ENCODE measurements at places on chromosomes 5 and 9.

DNA sequence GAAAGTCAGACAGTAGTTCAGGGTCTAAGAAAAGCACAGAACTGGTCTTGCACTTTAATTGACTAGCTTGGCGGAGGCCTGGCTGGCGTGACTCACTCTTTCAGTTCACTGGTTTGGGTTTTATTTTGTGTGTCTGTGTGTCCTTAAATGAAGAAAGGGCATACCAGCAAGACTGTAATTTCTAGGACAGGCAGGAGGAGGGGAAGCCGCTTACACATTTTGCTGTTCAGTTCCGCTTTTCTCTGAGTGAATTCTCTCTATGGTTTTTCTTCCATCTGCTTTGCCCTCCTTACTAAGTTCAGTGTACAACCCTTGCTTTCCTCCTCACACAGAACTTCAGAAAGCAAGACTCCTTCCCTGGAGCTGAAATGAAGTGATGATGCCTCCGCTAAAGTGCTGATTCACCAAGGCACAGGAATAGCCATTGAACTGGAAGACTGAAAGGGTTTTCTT, 150.8 kb downstream of the MEF2C start:
- DNase-seq: no peak

DNA sequence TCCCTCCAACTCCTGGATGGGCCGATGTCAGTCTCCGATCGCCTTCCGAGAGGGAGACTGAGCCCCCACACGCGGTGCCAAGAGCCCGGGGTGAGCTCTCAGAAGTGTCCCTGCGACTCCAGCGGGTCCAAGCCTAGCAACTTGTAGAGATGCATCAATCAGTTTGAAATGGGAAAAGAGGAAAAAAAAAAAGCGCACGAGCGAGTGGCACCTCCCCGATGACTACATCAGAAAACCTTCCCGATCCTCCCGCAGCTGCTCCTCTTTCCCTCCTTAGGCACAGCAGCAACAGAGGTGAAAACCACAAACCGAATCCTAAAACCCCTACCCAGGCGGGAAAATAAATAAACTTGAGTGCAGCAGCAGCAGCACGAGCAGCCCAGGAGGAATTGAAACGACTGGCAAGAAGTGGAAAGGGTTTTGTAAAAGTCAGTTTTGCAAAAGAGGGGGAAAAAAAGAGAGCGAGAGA, 1.0 kb upstream of the EFNA5 start:
- no peak for DNase-seq

GRCh38 chr5:11047625-11048024, 286.6 kb upstream of the DAP start:
- DNase-seq: no peak

DNA sequence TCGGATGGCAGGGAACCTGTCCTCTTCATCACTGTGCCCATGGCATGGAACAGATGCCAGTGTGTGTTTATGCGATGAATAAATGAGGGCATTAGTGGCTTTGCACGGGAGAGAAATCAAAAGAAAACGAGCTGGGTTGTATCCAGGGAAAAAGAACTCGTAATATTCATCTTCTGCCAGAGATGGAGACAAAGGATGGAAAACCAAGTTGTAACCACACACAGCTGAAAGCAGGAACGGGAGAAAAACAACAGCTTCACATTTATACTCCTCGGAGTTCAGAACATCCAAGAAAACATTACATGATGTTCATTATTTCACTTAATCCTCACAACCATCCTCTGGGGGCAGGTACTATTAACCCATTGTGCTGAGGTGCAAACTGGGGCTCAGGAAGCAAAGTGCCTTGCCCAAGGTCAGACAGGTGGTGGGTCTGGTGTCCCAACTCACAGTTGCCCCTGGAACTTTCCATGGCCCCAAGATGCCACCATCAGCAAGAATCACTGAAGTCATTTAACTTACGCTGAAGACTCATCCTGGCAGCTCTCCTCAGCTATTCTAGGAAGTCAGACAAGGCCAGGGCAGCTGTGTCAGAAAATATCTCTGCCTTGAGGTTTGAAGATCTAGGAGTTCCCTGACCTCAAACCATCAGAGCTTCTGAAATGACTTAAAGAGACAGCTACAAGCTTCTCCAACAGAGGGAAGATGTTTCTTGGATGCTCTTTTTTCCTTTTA, 250.4 kb downstream of the NSG2 start:
- DNase-seq: no peak

GRCh38 chr5:106435185-106435584, 1235.6 kb downstream of the EFNA5 start:
- no peak for DNase-seq

DNA sequence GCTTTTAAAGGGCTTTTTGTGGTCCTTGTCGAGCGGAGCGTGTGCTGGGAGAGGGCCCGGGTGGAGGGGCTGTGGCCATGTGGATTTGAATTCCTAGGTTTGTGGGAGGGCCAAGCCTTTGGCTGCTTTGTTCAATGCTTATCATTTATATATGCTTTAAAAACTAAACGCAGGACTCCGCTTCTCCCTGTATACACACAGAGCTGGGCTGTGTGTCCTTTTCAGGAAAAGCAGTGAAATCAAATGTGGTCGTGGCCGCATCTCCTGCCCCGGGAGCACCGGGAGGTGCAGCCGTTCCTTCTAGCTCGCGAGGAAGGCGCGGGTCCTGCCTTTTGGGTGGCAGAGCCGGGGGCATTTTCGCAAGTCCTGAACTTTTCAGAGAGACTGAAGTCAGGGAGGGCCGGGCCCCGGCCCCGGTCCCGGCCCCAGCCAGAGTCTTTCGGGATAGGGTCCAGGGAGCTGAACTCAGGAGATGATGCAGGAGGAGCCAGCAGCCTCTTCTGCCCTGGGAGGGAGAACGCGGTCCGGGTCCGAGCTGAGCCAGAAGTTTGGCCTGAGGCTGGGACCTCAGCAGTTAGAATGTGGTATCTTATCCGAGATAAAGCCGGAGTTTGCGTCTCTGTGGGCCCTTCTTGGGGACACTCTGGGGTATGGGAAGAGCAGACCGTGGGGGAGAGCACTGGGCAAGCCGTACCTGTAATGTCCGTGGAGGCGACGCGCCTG, 158.8 kb downstream of the C9orf152 start:
- DNase-seq: no peak

DNA sequence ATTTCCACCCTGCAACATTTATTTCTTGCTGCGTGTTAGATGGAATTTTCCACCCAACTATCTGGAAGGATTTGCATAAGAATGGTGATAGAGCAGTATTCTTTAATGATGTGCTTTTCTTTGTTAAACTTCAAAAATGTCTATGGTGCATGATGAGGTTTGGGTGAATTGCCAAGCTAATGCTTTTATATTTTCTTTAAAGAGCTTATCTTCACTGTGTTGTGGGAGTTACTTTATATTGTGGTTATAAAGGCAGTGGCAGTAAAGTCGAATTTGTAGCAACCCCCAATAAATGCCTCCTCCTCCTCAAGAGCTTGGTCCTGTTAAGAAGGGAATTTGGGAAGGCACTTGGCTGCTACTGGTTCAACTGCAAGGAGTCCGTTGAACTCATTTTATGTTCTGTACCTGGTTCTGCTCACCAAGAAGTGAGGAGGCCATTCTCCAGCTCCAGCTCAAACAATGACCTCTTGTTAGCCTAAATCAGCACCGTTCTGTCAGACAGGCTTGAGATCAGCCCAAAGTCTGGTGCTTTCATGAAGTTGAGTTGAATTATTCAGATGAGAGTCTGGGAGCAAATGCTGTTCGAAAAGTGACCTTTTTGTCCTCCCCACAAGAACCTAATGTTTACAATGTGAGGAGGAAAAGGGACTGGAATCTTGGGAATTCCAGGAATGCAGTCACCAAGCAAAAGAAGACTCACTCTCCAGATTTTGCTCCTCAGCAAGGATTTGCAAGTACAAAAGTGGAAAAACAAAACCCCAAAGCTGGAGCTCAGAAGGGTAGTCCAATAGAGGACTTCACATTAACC, 217.0 kb downstream of the TMEM38B start:
- no peak for DNase-seq

GRCh38 chr9:7300484-7300883, 499.1 kb downstream of the DMAC1 start:
- DNase-seq: no peak

GRCh38 chr9:69019808-69020207, 5.9 kb upstream of the PRKACG start:
- no peak for DNase-seq

- DNase-seq: no peak
These were observed 184.2 kb upstream of the TMEM161B start for GRCh38 chr5:88452820-88453219.

- DNase-seq: no peak
These were observed 118.0 kb upstream of the PANK3 start for GRCh38 chr5:168697034-168697720.

GRCh38 chr5:67963789-67964519, 251.6 kb upstream of the PIK3R1 start:
- DNase-seq: no peak

DNA sequence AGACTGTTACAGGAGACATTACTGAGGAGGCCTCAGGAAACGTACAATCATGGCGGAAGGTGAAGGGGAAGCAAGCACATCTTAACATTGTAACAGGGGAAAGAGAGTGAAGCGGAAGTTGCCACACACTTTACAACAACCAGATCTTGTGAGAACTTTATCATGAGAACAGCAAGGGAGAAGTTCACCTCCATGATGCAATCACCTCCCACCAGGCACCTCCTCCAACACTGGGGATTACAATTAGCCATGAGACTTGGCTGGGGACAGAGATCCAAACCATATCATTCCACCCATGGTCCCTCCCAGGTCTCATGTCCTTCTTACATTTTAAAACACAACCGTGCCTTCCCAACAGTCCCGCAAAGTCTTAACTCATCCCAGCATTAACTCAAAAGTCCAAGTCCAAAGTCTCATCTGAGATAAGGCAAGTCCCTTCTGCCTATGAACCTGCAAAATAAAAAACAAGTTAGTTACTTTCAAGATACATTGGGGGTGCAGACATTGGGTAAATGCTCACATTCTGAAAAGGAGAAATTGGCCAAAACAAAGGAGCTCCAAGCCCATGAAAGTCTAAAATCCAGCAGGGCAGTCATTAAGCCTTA, 138.3 kb downstream of the TMEM161B start:
- no peak for DNase-seq

DNA sequence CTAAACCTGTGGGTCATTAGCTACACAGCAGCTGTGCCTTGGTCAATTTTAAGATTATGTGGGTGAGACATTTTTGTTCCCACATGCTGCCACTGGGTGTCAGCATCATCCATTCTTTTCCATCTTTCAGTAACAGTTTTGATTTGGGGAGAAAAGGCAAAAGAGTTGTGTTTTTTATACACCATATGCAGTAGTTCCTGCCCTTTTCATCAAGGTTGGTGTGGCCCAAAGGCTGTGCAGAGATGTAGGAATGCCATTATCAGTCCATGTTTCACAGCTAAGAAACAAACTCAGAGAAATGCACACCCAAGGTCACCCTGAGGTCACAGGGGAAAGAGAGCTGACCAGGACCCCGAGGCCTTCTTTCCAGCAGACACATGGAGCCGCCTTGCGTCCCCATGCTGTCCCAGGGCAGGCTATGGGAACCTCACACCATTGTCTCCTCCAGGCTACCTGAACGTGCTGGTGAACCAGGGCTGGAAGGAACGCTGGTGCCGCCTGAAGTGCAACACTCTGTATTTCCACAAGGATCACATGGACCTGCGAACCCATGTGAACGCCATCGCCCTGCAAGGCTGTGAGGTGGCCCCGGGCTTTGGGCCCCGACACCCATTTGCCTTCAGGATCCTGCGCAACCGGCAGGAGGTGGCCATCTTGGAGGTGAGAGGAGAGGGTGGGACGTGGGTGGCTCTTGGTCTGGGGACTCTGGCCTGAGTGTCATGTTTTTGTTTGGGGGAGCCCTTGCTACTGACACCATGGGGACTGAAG, 27.8 kb upstream of the GRPEL2 start:
- no peak for DNase-seq
